ENCODE measurements at places on chromosomes 1 and 21. TPM values are rescaled to one million over a fixed set of nuclear protein-coding genes. Genes with fewer than 3 reads are reported as not detected.

Gene APOBEC4
- not detected for total RNA-seq

Gene SPRR2F
- not detected for total RNA-seq

Gene NBPF4
- total RNA-seq: not detected

Gene GBP3
- total RNA-seq: 7.4 TPM

Gene VWA5B1
- not detected for total RNA-seq

Gene NOL9
- 12.9 TPM for total RNA-seq

Gene CGN
- 0.92 TPM for total RNA-seq

Gene PERM1
- total RNA-seq: 187 TPM

Gene CD52
- 6.3 TPM for total RNA-seq

Gene HEATR1
- total RNA-seq: 11.3 TPM

Gene TTC34
- total RNA-seq: 0.59 TPM

Gene LPAR3
- total RNA-seq: 20.4 TPM

Gene STMN1
- total RNA-seq: 21.4 TPM

Gene LAMC2
- 3.7 TPM for total RNA-seq

Gene KIF14
- total RNA-seq: 0.10 TPM

Gene SPATA1
- total RNA-seq: 1.7 TPM

Data from left ventricle myocardium superior (tissue), 1 donor.